Left renal pelvis (tissue), 4 donors: ENCODE measurements at places on chromosomes 2 and 18. TPM values are rescaled to one million over a fixed set of nuclear protein-coding genes. Genes with fewer than 3 reads are reported as not detected.

GRCh38 chr2:64601785-64602391, 51.8 kb downstream of the SERTAD2 start:
- DNase-seq = no peak

- DNase-seq = no peak
Observed at GRCh38 chr2:17614174-17614930, 73.9 kb downstream of the VSNL1 start.

DNA sequence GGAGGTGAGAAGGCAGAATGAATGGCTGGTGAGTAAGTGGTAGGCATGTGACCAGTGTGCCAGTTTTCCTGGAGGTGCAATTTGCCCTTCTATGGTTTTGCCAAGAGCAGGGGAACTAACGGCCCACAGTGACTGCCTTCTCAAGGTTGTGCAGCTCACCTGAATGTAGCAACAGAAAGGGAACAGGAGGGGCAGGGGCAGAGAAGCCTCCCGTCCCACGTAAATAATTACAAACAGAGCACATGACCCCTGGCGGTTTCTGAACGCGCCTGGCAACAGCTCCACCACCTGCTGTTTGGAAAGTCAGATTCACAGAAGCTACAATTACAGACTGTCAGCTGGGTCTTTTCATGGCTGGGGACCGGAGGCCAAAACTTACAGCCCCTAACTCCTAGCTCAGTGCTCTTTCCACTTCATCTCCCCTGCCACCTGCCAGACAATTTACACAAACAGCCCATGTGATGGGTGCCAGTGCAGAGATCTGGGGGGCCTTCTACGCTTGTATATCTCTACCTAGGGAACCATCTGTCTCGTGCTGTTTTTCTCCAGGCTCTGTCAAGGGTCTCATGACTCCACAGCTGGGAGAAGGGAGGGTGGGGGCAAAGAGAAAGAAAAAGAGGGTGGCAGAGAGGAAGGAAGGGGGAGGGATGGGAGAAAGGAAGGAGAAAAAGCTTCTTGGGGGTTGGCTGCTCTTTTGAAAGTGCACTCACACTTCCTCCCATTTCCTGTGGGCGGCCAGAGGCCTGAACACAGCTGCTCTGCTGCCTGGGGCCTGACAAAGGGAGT, 69.6 kb downstream of the POLR1A start:
- peak; percentile 46 for DNase-seq

GRCh38 chr18:74645679-74646078, 48.0 kb downstream of the ZNF407 start:
- no peak for DNase-seq

- DNase-seq = no peak
Observed at GRCh38 chr2:200689115-200689514, 103.3 kb downstream of the AOX1 start.

- DNase-seq = no peak
Observed at GRCh38 chr18:21831413-21831831, 90.8 kb downstream of the MIB1 start.

DNA sequence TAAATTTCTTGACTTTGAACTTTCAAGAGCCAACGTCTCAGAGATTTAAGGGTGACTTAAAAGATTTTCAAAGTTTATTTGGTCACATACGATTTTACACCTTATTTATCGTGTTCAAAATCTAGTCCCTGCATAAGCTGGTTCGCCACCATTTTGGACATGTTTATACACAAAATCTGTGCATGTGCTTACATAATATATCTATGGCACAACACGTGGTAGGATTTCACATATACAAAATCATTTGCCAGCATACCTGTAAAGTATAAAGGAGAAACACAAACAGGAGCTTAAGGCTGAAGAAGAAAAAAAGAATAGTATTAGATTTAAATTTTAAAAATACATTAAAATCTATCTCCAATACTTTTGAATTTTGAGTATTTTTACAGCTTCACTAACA, 190.0 kb upstream of the KYNU start:
- DNase-seq = no peak

DNA sequence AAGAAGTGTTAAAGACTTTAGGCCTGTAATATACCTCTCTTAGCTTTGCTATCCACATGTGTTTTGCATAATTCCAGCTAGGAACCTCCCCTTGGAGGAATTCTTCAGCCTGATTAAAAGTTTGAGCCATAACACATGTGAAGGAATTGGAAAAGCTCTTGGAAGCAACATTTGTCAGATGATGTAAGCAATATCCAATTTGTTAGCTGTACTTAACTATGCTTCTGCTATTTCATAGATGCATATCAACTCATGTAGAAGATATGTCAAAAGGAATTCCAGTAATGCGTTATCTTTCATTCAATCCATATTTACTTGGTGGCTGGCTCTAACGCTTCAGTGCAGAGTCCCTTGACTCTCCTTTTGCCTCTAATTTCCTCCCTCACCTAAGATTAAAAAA, 46.2 kb downstream of the PKP4 start:
- DNase-seq = no peak

- DNase-seq = no peak
Observed at GRCh38 chr2:127410871-127411652, 7.2 kb upstream of the PROC start.

- no peak for DNase-seq
Observed at GRCh38 chr2:100178085-100178788, 35.8 kb upstream of the AFF3 start.

DNA sequence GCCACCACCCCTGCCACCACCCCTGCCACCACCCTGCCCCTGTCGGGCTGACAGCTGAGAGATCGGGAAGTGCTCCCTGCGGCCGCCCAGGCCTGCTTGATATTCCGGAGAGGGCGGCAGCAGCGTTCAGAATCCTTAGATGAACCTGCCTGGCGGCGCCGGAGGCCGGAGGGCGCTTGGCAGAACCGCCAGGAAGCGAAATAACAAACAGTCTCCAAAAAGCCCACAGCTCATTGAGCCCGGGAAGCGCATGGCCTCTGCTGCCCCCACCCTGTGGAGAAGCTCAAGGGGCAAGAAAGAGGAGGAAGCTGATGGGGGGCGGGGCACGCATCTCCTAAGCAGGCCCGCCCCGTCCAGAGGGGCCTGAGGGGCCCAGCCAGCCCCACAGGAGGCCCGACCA, 92.2 kb upstream of the MBOAT2 start:
- no peak for DNase-seq

DNA sequence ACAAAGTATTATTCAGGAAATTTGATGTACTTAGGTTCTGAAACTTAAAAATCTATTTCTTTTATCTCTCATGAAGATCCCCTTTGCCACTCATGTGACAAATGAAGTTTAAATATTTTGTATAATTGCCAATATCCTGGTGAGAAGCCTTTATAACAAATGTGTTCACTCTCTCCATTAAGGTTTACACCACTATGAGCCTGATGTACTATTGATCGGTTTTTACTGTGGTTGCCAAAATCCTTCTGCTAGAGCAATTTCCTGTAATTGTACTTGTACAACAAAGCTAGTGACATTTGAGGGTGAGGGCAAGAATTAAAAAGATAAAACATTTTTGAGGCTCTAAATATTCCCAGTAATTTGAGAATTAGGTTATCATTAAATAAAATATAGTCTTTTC, 222.3 kb upstream of the CDH19 start:
- DNase-seq = no peak

- DNase-seq = no peak
Observed at GRCh38 chr2:128289439-128289838, 29.2 kb downstream of the HS6ST1 start.

GRCh38 chr2:62217970-62218369, 22.1 kb downstream of the B3GNT2 start:
- no peak for DNase-seq

DNA sequence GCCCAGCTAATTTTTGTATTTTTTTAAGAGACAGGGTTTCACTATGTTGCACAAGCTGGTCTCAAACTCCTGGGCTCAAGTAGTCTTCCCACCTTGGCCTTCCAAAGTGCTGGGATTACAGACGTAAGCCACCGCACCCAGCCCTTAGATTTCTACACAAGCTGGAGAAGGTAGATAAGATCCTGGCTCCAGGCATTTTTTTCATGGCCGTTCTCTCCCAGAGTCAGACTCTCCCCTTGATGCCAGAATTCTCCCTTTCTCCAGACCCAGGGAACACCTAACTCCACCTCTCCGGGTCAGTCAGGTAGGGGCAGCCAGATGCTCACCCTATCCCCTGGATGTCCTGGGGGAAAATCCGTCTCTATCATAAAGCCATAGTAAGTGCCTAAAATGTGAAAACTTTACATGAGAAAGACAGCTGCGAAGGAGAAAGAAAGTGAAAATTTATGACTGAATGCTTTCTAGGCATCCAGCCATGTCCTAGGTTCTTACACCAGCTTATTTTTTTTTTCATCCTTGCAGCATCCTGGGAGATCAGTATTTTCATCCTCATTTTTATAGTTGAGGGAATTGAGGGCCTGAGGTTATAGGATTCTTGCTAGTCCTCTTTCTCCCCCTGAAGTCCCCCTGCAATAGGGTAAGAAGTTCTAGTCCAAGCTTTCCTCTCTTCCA, 16.3 kb downstream of the SIX3 start:
- DNase-seq = no peak

- DNase-seq = no peak
Observed at GRCh38 chr2:8116661-8117060, 565.2 kb upstream of the ID2 start.

DNA sequence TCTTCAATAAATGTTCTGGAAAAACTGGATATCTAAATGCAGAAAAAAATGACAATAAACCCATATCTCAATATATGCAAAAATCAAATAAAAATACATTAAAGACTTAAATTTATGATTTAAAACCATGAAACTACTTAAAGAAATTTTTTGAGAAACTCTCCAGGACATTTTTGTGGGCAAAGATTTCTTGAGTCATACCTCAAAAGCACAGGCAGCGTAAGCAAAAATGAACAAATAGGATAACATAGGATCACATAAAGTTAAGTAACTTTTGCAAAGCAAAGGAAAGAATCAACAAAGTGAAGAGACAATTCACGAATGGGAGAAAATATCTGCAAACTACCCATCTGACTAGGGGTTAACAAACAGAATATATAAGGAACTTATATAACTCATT, 1545.5 kb downstream of the SUCLG1 start:
- no peak for DNase-seq

DNA sequence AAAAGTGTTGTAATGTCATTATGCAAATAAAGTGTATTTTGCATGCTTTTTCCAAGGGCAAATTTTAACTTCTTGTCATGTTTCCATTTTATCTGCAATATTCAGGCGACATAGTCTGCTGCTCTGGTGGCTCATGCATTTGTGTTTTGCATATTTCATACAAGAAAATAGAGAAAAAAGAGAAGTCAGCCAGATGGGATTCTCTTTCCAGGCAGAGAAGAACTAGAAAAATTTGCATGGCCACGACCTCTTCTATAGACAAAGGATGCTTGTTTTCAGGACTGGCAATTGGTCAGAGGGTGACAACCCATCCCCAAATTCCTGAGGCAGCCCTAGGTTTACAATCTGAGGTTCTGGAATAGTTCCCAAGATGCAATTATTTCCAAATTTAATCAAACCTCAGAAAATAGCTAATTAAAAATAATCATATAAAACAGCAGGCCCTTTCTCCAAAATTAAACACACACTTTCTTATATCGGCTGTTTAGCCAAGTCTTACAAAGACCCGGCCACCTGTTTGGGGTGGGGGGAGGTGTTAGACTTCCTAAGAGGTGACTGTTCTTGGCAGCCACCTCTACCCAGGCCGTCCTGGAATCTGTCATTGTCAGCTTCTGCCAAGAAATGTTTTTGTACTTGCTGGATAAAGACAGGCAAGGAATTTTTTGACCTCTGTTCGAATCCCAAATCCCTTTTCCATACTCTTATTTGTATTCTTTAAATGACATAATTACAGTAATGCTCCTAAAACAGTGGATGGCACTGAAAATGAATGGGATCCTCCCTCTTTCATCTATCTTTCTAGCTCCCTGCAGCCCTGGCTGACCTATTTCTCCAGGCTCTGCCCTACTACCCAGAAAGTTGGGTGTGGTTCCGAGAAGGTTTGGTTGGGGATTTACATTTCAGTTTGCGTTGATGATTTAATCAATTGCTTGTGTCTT, 20.8 kb upstream of the SOS1 start:
- DNase-seq = no peak

DNA sequence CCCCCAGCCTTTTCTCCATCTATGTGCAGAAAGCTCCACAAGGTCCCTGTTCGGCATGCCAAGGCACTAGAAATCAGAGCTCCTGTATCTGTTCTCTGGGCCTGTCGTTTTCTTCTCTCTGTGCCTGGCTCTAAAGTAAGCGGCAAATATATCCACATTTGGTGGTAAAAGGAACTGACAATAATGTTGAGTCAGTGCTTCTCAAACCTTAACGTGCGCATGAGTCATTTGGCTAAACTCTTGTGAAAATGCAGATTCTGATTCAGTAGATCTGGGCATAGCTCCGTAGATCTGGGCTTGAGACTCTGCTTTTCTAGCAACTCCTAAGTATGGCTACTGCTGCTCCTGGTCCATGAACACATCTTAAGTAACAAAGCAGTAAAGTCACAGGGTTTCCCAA, 16.5 kb upstream of the ACSL3 start:
- no peak for DNase-seq

CTIF gene
- polyA plus RNA-seq = 19.5 TPM

GPC1 gene
- polyA plus RNA-seq = 77.1 TPM

NYAP2 gene
- polyA plus RNA-seq = not detected

PARD3B gene
- 38.8 TPM for polyA plus RNA-seq

PRSS56 gene
- 0.15 TPM for polyA plus RNA-seq

DSEL gene
- polyA plus RNA-seq = 21.6 TPM

PARD6G gene
- polyA plus RNA-seq = 32.0 TPM

LRP2 gene
- polyA plus RNA-seq = 79.9 TPM

LDLRAD4 gene
- 20.6 TPM for polyA plus RNA-seq

NR4A2 gene
- polyA plus RNA-seq = 4.4 TPM
